ENCODE measurements at places on chromosomes 3 and 15.

DNA sequence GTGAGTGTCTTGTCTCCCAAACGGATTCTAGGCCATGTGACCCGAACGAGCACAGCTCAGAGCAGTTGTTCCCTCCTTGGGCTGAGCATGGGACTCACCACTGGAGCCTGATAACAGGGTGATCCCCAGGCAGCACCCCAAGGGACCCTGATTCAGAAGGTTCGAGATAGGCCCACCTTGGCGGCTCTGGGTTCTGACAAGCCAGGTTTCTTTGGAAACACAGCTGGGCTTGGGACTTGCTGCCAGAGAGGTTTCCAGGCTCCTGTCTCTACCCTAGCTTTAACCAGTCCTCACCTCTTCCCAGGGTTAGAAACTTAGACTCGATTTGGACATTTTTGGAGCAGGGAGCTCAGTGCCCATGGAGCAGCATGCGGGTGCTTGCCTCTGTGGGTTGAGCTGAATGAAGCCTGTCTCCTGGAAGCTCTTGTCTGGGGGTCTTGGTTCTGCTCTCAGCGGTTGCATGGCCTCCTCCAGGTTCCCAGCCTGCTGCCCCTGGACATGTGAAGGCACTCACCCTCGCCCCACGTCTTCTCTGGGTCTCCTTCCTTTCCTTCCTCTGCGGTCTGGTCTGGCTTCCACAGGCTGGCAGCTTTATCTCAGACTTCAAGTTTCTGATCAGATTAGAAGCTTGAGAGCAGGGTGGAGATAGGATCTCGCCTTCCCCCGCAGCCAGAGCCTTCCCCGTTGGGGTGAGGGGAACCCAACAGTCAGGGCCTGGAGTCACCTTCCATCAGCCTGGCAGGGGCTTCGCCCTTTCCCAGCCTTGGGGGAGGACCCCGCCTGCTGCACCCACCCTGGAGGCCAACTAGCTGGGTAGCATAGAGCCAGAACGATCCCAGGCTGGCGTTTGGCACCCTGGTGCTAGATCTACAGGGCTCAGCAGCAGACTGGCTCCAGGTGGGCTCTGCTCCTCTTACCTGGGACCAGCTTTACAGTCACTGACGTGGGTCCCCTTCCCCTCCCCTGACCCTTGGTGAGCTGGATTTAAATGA lies 21.0 kb downstream of the PAQR5 start:
- no peak for DNase-seq

GRCh38 chr3:18284716-18285115 lies 140.4 kb downstream of the SATB1 start:
- DNase-seq: no peak

DNA sequence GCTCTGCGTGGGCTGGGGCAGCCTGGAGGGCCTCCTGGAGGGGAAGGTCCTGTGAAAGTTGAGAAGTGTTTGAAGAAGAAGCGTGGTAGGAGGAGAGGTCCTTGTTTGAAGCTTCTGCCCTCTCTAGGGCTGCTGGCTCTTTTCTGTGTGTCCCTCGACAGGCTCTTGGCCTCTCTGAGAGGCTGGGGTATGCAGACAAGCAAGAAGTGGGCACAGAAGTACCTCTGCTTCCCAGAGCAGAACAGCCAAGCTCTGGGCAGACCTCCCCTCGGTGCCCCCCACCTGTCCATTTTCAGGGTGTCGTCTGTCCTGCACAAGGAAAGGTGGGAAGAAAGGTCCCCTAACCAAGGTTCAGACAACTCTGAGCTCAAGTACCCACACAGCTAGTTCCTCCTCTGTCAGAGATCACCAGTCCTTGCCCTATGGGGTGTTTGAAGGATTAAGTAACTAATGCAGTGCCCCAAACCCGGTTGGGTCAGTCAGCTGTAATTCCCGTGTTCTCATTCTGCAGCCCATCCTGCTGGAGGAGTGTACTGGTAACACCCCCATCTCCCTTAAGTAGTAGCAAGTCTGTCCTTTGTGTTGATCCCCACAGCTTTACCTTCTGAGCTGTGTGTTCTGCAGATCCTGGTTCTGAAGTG lies 6.3 kb downstream of the CSK start:
- DNase-seq: no peak

- DNase-seq: no peak
Observed at GRCh38 chr3:37540786-37541185, 320.9 kb upstream of the CTDSPL start.

- DNase-seq: no peak
Observed at GRCh38 chr3:87367736-87368135, 91.4 kb upstream of the POU1F1 start.

GRCh38 chr3:52790741-52791140 lies 3.9 kb upstream of the ITIH3 start:
- DNase-seq: no peak

- DNase-seq: no peak
Observed at GRCh38 chr15:81285461-81285860, 38.5 kb downstream of the STARD5 start.

GRCh38 chr15:80177156-80177555 lies 24.4 kb downstream of the FAH start:
- DNase-seq: no peak

- no peak for DNase-seq
Observed at GRCh38 chr3:27289769-27290413, 79.3 kb downstream of the NEK10 start.

GRCh38 chr3:149596134-149596770 lies 61.6 kb downstream of the WWTR1 start:
- DNase-seq: no peak
